AML-193 (cell line): ENCODE measurements at places on chromosomes 16 and 17.
A peak's percentile ranks its signal among the peaks of the same experiment; 100 is the strongest.

DNA sequence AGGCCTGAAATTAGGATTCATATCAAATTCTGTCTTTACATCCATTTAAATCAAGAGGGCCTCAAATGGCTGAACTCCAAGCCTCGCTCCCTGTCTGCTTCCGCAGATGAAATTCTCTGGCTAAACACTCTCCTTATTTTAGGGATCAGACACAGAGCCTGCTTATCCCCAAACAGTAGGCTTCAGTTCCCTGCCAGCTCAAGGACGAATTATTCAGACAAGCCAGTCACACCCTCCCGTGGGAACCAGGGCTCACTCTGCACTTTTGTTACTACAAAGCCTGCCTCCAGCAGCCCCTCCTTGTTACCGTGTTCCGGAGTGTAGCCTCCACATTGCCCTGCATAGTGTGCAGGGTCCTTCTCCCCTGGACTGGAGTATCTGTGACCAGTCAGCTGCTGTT, 46.6 kb upstream of the LCMT1 start:
- DNase-seq, result no peak

DNA sequence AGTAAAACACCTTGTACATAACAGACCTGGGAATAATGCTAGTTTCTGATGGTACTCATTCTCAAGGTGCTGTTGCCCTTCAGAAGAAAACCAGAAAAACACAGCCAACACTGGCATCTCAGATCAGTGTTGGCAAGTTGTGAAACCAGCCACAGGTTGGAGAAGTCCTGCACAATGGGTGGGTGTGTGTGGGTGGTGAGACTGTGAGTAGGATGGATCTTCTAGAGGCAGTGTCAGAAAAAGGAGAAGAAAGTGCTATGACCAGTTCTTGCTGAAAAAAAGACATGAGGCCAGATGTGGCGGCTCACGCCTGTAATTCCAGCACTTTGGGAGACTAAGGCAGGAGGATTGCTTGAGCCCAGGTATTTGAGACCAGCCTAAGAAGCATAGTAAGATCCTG, 35.2 kb upstream of the SMIM36 start:
- no peak for DNase-seq

DNA sequence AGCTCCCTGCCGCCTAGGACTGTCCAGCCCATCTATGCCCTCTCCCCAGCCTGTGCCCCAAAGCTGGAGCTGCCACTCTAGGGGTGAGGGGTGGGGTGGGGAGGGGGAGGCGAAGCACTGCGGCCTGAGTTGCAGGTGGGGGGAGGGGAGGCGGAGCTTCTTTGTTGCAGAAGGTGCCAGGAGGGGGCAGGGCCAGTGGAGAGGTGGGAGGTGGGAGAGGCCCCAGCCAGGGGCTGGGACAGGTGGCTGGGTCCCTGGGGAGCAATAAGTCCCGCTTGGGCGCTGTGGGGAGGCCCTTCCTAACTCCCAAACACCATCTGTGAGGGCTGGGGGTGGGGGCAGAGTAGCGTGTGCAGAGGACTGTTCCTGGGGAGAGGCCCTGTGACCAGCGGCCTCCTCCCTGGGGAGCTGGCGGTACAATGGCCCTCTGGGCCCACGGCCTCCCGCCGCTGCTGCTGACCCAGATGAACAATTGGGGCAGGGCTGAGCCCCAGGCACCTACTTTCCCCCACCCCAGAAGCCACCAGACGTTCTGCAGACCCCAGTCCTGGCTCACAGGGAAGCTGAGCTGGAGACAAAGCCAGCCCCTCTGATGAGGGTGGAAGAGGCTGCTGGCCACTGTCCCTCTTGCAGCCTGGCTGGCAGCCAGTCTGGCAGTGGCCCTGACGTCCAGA, 2.2 kb upstream of the NTN3 start:
- no peak for DNase-seq

DNA sequence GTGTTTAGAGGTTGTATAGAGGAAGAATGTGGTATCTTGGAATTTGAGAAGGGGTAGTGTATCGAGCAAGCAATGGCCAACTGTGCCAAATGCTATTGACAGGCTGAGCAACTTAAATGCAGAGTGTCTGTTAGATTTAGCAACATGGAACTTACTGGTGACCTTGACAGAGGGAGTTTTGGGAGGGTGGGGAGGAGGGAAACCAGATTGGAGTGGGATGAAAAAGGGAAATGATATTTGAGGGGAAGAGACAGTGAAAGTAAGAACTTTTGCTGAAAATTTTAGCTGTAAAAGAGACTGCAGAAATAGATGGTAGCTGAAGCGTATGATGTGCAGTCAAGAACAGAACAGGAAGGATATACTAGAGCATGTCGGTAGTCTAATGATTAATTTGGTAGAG, 1.1 kb downstream of the LRRC36 start:
- no peak for DNase-seq

- no peak for DNase-seq
Measured at GRCh38 chr17:81999976-82000802, 22.5 kb downstream of the CENPX start.

- DNase-seq, result no peak
Measured at GRCh38 chr16:54588026-54588425, 301.4 kb upstream of the IRX3 start.

DNA sequence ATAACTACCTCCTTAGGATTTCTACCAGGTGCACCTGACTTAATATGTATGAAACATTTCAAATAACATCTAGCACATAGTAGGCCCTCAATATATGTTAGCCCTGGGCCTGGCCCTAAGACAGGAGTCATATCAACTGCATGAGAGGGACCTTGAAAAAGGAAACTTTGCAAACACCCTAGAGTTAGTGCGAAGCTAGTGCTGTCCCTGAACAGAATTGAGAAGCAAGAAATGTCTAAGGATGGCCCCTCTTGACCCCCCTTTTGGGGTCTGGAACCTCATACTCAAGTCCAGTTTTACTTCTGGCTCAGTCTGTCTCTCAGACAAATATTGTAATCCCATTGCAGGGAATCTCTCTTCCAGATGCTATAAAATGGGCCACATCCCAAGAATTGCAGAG, 80.5 kb downstream of the CBLN1 start:
- DNase-seq, result no peak

- DNase-seq, result no peak
Measured at GRCh38 chr17:69061721-69062556, 1.2 kb upstream of the ABCA9 start.

- DNase-seq, result no peak
Measured at GRCh38 chr16:89639385-89639784, 18.1 kb downstream of the CHMP1A start.

- DNase-seq, result peak; percentile 71
Measured at GRCh38 chr17:21252796-21253645, at the start of gene NATD1. Gene NATD1, minus strand, starts transcription at chr17:21253410. Its CDS starts 146 bp downstream, at chr17:21253264.

- DNase-seq, result no peak
Measured at GRCh38 chr16:60413969-60414368, 1622.3 kb downstream of the CDH8 start.

DNA sequence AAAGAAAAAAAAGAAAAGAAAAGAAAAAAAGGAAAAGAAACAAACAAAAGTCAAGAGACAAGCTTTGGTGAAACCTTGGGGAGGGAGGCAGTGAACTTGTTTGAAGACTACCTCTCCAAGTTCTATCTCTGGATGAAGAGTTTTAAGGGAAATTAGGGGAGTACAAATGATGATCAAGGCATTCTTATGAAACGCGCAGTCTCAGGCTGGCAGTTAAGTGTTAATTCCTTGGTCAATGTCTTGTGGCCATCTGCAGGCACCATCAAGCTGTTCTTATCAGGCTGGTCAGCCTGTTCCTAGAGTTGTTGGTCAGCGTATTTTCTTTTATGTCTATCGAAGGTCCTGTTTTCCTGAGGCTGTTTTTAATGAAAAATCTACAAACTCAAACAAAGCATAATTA, 8.2 kb upstream of the DRG2 start:
- DNase-seq, result no peak

DNA sequence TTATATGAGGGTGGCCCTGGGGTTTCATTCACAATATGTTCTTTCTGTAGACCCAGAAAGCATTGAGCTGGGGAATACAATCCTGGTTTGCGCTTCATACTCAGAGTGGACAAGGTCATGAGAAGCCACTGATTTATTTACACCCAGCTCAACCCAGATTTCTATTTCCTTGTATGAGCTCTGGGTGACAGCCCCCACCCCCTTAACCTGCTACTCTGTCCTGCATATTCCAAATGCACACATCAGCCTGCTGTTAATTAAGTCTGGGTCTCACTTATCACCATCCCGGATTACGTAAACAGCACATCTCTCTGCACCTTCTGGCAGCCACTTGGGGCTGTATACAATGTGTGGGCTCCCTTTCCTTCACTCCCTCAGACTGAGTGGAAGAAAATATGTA, 102.4 kb downstream of the DNAH9 start:
- no peak for DNase-seq

DNA sequence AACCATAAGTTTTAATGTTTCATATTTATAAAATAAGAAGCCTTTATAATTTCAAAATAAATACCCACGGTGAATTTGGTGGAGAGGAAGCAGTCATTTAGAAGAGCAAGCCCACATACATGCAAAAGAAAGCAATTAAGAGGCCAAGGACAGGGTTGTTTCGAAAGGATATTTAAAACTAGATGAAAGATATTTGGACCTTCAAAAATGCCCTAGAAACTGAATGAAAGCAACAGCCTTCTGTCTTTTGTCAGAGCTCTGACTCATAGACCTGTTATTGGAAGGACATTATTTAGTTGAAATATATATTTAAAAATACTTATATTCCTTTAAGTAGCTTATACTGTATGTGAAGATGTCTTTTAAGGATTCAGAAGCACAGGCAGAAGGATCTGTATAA, 8.6 kb upstream of the METTL9 start:
- DNase-seq, result peak; percentile 76

GRCh38 chr16:89445166-89445565, 45.2 kb downstream of the ANKRD11 start:
- no peak for DNase-seq

DNA sequence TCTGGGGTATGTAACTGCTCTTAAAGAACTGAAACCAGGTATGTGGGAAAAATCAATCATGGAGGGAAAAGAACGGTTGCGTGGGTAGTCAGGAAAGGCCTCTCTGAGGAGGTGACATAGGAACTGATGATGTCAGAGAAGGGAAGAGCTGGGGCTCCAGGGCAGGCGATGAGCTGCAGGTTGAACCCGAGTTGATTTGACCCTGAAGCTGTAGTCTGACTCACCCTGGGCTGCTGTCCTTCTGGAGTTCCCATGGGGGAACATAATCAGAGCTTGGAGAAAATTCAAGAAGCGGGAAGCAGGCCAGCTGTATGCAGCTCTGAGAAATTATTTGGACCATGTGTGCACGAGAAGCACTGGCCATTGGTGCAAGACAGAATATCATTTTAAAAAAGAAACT, 16.7 kb downstream of the SLC6A2 start:
- DNase-seq, result no peak

- no peak for DNase-seq
Measured at GRCh38 chr17:40553694-40554534, 11.4 kb downstream of the CCR7 start.

DNA sequence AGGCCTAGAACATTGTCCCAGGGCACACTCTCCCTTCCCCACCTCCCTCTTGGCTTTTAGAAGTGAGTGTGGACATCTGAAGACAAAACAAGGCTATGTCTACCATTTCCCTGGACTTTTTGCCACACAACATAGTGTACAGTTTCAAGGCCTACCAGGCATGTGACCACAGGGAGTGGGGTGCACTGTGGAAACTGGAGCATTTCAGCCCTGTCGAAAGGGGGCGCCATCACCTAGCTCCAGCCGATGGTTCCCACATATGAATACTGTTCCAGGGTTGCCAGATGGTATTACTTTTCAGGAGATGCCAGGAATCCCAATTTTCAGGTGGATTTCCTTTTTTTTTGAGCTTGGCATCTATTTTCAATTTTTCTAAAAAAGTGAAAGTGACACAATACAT, 140.7 kb downstream of the KATNIP start:
- DNase-seq, result peak; percentile 23

- DNase-seq, result peak; percentile 70
Measured at GRCh38 chr17:40068917-40069750, 6.4 kb downstream of the THRA start.

- DNase-seq, result no peak
Measured at GRCh38 chr17:67992548-67993152, 3.6 kb downstream of the C17orf58 start.

DNA sequence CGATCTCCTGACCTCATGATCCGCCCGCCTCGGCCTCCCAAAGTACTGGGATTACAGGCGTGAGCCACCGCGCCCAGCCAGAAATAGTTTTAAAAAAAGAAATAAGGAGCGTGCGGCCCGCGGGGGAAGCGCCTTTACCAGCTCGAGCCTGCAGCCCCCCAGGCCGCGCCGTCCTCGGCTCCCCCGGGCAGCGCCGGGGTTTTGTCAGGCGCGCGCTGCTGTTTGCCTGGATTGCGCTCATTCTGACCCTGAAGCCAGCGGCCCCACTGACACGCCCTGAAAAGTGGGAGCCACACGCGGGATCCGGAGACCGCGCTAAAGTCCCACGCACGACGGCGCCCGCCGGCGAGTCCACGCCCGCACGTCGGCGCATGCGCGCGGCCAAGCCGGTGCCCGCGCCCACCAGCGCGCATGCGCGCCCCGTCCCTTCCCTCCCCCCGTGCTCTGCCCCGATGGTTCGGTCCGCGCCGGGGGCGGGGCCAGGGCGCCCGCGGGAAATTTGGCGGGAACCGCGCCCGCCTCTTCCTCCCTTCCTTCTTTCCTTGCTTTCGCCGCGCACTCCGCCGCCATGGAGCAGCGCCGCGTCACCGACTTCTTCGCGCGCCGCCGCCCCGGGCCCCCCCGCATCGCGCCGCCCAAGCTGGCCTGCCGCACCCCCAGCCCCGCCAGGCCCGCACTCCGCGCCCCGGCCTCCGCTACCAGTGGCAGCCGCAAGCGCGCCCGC, at the start of gene CDT1:
Gene CDT1, plus strand, starts transcription at position 526 of the 724 bp plus-strand sequence. Its CDS starts 43 bp downstream, at position 569.
- peak; percentile 54 for DNase-seq

GRCh38 chr16:27149986-27150385, 53.3 kb upstream of the KDM8 start:
- no peak for DNase-seq

GRCh38 chr17:45270828-45271418, 9.0 kb upstream of the SPATA32 start:
- peak; percentile 23 for DNase-seq

- DNase-seq, result no peak
Measured at GRCh38 chr17:27296428-27296979, 2.6 kb downstream of the WSB1 start.

GRCh38 chr17:56597495-56597990, 4.0 kb downstream of the NOG start:
- DNase-seq, result no peak

GRCh38 chr16:72561-73548, at the start of gene RHBDF1:
Gene RHBDF1, minus strand, starts transcription at chr16:72631. Its CDS starts 7,616 bp downstream, at chr16:65015.
- no peak for DNase-seq
